ENCODE measurements at places on chromosomes 5 and 9.
A peak's percentile ranks its signal among the peaks of the same experiment; 100 is the strongest.

GRCh38 chr5:121019106-121019505 is 555.0 kb downstream of the PRR16 start:
- DNase-seq, result no peak

- no peak for DNase-seq
These were observed 3.5 kb downstream of the BOD1 start for GRCh38 chr5:173612948-173613347.

GRCh38 chr9:2026220-2026997 is 11.3 kb downstream of the SMARCA2 start:
- no peak for DNase-seq

DNA sequence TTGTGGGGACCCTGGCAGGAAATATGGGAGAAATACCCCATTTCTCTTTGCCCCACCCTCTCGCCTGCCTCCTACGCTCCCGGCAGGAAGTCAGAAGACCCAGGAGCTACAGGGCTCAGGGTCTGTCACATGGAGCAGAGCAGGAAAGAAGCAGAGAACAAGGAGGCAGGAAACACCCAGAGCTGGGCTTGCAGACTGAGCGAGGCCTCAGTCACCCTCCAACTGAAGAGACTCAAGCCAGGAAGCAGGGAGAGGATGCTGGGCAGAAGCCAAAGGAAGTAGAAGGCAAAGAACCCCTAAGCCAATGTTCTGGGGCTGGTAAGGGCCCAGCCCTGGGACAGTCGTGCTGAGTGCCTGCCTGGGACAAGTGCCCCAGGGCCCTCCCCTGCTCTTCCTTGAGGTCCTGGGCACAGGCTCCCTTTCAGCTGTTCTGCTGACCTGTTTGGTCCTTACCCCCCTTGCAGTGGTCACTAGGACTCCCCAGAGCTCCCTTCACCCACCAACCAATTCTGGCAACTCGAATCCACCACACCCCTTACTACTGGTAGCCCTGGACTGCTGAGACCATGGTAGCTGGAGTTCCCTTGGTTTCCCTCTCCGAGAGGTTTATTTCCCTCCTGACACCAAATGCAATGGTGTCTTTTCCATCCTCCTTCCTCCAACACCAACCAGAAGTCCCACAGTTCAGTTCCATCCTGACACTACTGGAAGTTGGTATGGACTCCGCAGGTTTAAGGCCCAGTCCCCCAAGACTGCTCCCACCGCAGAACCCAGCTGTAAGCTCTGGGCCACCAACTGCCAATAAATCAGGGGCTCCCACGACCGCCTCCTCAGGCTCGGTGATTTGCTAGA is 157.5 kb downstream of the COL23A1 start:
- DNase-seq, result no peak

DNA sequence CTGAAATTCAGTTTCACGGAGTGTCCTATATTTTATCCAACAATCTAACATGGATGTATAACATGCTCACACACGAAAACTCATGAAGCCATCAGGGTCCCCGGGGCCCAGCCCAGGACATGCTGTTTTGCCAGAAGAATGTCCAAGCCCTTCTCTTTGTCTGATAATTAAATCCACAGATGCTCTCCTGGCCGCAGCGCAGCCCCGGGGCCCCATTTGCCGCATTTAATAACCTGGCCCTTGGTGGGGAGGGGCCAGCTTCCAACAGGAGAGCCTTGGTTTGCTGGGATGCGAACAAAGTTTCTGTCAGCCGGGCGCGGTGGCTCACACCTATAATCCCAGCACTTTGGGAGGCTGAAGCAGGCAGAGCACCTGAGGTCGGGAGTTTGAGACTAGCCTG is 30.0 kb downstream of the PLPP7 start:
- DNase-seq, result no peak

DNA sequence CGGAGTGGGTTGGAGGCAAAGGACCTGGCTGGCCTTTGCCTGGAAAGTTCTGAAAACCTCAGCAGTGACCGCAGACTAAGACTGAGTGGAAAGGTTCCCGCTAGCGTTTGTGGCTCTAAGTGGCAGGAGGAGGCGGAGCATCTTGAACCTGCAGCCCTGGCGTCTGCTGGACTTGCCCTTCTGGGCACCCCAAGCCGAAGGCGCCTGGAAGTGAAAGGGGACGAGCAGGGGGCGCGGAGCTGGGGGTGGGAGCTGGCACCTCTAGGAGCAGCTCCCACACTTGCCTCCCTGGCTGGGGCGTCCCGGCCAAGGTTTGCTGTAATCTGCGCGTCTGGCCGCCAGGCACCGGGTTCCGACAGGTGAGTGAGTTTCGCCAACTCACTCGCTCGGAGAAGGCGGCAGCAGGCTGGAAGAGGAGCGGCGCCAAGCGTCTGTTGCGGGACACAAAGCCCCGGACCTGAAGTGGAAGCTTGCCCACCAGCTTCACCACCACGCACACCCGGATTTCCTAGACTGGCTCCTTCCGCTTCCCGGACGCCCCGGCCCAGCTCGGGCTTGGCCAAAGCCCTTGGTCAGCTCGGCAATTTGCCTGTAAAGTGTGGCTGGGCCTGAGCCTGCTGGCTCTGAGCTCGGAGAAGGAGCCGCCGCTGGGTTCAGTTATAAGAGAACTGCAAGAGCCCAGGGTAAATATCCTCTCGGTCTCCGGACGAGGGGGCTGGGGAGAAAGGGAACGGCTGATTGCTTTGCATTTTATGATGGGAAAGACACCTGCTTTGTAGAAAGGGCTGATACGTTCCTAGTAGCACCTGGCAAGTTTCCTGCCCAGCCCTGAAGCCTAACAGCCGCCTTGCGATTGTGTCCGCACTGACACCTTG is at the start of gene GNA14:
Gene GNA14 (minus strand): TSS at position 89 of the 875 bp plus-strand sequence. CDS start 529 bp downstream, outside the sequence.
- no peak for DNase-seq

DNA sequence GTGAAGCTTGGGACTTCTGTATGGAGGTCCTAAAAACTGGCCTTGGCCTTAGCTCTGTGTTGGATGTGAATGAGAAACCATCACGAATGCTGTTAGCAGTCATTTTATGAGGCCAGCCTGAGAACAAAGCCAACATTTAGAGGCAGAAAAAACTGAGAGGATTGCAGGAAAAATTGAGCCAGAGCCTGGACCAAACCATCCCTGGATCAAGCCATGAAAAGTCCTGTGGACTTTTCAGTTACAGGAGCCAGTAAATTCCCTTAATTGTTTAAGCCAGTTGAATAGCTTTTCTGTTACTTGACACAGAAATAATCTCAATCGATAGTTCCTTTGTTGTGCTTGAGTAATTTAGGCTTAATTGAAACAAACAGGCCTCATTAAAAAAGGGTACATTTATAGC is 42.6 kb upstream of the SPATA31D4 start:
- no peak for DNase-seq

DNA sequence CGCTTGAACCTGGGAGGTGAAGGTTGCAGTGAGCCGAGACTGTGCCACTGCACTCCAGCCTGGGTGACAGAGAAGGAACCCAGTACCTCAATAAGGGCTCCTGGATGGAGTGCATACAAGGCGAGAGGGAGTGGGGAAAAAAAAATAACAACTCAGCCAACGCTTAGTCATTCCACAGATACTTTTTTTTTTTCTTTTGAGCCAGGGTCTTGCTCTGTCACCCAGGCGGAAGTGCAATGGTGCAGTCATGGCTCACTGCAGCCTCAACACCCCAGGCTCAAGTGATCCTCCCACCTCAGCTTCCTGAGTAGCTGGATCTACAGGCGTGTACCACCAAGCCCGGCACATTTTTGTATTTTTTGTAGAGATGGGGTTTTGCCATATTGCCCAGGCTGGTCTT is 59.5 kb upstream of the GGTA1 start:
- DNase-seq, result no peak

GRCh38 chr5:176660860-176661641 is 13.8 kb downstream of the TSPAN17 start:
- DNase-seq, result peak; percentile 76

DNA sequence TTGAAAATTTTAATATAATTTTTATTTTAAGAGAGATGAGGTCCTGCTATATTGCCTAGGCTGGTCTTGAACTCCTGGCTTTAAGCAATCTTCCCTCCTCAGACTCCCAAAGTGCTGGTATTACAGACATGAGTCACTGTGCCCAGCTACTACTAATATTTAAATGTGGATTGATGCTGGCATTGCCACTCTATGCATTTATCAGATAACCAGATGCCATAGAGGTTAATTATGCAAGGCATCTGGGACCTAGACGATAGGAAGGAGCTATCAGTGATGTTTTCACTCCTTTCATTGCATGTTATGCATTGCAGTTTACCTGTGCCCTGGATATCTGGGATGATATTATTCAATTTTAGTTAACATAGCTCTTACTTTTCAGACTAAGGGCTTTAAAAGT is 127.0 kb downstream of the RPS23 start:
- DNase-seq, result no peak

DNA sequence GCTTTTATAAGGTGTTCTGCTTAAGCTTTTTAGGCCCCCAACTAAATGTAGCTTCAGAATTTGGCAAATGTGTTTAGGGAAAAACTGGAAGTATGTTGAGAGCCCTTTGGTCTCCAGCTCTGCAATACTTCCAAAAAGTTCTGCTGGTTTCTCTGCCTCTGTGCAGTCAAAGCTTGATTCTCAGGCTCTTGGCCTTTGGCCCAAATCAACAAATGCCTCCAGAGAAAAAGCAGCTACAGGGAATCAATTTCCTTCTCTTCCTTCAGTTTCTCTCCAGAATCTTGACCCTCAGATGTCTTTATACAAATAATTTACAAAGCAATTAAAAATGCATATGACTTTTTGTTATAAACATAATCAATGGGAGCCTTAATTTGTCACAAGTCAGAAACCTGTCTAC is 235.7 kb downstream of the COMMD10 start:
- no peak for DNase-seq

- peak; percentile 17 for DNase-seq
These were observed 587 bp downstream of the UBE2R2 start for GRCh38 chr9:33817327-33818166.

DNA sequence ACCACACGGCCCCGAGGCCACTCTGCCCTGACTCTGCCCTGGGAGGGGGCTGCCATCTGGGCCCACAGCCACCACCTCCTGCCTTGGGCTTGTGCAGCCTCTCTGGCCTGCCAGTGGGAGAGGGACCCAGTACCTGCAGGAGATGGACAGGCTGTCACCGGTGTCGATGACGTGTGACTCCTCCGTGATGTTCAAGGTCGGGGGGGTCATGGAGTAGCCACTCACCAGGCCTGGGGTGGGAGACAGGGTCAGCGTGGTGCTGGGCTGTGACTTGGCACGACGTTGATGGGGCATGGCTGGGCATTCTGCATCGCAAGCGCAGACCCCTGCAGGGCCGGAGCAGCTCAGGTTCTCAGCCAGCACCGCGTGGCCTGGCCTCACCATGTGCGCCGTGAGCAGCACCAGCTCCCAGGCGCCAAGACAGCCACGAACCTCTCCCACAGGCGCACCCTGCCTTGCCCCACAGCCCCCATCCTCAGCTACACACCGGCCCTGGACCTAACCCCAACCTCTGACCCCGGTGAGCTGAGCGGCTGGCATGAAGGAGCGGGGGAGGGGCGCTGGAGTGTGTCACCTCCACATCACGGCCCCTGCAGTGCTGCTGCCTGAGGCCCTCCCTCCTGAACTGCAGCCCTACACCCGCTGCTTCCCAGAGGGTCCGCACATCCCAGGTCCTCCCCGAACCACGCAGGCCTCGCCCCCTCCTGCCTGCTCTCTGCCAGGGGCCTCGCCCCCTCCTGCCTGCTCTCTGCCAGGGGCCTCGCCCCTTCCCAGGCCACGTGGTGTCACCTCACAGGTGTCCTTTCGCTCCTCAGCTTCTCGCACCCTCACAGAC is 17.6 kb downstream of the FLT4 start:
- no peak for DNase-seq

- DNase-seq, result peak; percentile 28
These were observed 146.4 kb downstream of the HACD4 start for GRCh38 chr9:20884985-20885593.

- DNase-seq, result no peak
These were observed 240.3 kb downstream of the TLE4 start for GRCh38 chr9:79812099-79812498.

DNA sequence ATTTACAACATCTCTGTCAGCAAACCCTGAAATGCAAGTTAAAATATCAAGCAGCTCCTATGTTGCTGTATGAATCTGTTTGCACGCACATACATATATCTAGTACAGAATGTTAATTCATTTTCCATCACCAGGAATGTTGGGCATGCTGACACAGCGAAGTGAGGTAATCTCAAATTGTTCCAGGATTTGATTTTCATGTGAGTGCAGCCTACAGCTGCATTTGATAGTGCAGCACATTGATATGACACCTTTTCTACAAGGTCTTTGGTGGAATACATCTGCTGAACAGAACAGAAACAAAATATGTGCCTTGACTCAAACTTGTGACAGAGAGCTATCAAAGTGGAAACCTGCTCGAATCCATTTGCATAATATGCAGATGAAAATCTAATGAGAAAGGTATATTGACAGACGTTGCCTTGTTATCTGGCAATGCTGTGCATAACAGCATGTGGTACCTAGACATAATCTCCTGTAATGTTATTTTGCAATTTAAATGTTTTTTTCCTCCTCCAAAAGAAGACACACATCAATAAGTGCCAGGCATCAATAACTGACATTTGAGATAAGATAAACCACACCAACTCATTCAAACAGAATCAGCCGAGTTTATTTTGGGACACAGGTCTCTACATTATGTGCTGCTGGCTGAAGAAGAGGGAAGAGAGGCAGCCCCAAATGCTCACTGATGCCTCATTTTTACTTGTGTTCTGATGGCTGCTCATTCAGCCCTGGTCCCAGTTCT is 512.2 kb downstream of the ZNF608 start:
- no peak for DNase-seq

GRCh38 chr9:38355115-38355514 is 37.4 kb upstream of the ALDH1B1 start:
- DNase-seq, result no peak

- DNase-seq, result no peak
These were observed 324.6 kb downstream of the MLLT3 start for GRCh38 chr9:20297646-20298084.

- DNase-seq, result no peak
These were observed 31.3 kb downstream of the ADAMTS2 start for GRCh38 chr5:179313849-179314521.

- DNase-seq, result no peak
These were observed 545.8 kb upstream of the CDH10 start for GRCh38 chr5:25190521-25191000.

DNA sequence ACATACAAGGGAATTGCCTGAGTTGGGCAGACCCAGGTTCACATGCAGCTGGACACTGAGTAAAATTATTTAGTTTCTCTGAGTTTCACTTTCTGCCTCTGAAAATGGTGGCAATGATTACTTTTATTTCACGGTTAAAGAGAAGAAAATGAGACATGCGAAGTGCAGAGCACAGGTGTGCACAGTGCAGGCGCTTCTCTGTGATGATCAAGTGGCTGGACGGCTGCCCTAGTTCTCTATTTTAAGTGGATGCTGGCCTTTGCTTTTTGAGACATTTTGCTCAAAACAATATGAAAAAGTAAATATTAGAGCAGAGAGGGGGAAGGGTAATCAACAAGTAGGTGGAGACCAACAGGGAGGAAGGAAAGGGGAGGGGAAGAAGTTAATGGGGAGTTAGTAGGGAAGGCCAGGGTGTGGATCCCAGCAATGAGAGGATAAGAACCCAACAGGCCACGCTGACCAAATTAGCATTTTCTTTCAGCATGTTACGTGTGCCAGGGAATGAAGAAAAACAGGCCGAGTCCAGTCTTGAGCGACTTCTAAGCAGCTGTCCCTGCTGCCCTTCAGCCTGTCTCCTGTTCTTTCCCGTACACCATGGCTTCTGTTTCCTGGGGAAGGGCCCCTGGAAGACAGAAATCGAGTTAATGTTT is 16.1 kb downstream of the SNX18 start:
- no peak for DNase-seq

- no peak for DNase-seq
These were observed 663.8 kb upstream of the KLF4 start for GRCh38 chr9:108153416-108153815.

GRCh38 chr9:94212091-94212490 is 47.0 kb upstream of the ZNF169 start:
- no peak for DNase-seq

GRCh38 chr5:163807781-163808180 is 302.4 kb downstream of the MAT2B start:
- no peak for DNase-seq

Measured in stimulated activated CD4-positive, alpha-beta T cell treated with anti-CD3 and anti-CD28 coated beads, Interleukin-15, amount 100 ng/mL, for 1 hour (primary cell).